ENCODE measurements at places on chromosomes 11 and 22. TPM values are rescaled to one million over a fixed set of nuclear protein-coding genes. Genes with fewer than 3 reads are reported as not detected.

PCNX3 gene
- 72.4 TPM for total RNA-seq

GGTLC2 gene
- total RNA-seq = not detected

EFEMP2 gene
- 22.5 TPM for total RNA-seq

IRAG1 gene
- 18.7 TPM for total RNA-seq

OVCH2 gene
- total RNA-seq = not detected

- no peaks in the 10 kb centered on the region for H3K4me1 ChIP-seq
- no peaks in the 10 kb centered on the region for H3K36me3 ChIP-seq
- no peaks in the 10 kb centered on the region for H3K27me3 ChIP-seq
These were observed 732 bp upstream of the SORL1 start for GRCh38 chr11:121451178-121451985.

- peaks cover 4% of the 10 kb centered on the region for H3K27me3 ChIP-seq
- no peaks in the 10 kb centered on the region for H3K36me3 ChIP-seq
- H3K4me3 ChIP-seq = no peak overlapping the region
These were observed 3.1 kb upstream of the PARVB start for GRCh38 chr22:44020981-44021380.
